ENCODE measurements at places on chromosomes 13 and 19. TPM values are rescaled to one million over a fixed set of nuclear protein-coding genes. Genes with fewer than 3 reads are reported as not detected.

The SIGLEC14 gene
- total RNA-seq, result not detected

The IGFL1 gene
- total RNA-seq, result not detected

The TMC4 gene
- 0.43 TPM for total RNA-seq

The MEDAG gene
- total RNA-seq, result 137 TPM

The CYP4F2 gene
- not detected for total RNA-seq

Data from bronchial smooth muscle cell (primary cell).